ENCODE measurements at places on chromosomes 3 and 15. TPM values are rescaled to one million over a fixed set of nuclear protein-coding genes. Genes with fewer than 3 reads are reported as not detected.

- H3K4me1 ChIP-seq: no peaks in the 10 kb centered on the region
- DNase-seq: no peak
- H3K27ac ChIP-seq: no peak overlapping the region
- H3K36me3 ChIP-seq: no peaks in the 10 kb centered on the region
These were observed 250.1 kb upstream of the SATB1 start for GRCh38 chr3:18675197-18675596.

- H3K27me3 ChIP-seq: no peaks in the 10 kb centered on the region
- no peak overlapping the region for H3K4me3 ChIP-seq
- DNase-seq: no peak
- no peaks in the 10 kb centered on the region for H3K4me1 ChIP-seq
These were observed 178.5 kb downstream of the APBA2 start for GRCh38 chr15:29064290-29064689.

The MYL3 gene
- total RNA-seq: 0.38 TPM

- DNase-seq: no peak
- H3K4me1 ChIP-seq: no peaks in the 10 kb centered on the region
- H3K36me3 ChIP-seq: no peaks in the 10 kb centered on the region
These were observed 245.9 kb upstream of the IGF1R start for GRCh38 chr15:98402486-98402885.

The IGF1R gene
- 20.5 TPM for total RNA-seq

- no peaks in the 10 kb centered on the region for H3K4me1 ChIP-seq
- H3K27ac ChIP-seq: no peak overlapping the region
- no peak for DNase-seq
- H3K36me3 ChIP-seq: no peaks in the 10 kb centered on the region
- no peaks in the 10 kb centered on the region for H3K27me3 ChIP-seq
- H3K4me3 ChIP-seq: no peak overlapping the region
These were observed 184.5 kb downstream of the EFHB start for GRCh38 chr3:19749448-19750017.

DNA sequence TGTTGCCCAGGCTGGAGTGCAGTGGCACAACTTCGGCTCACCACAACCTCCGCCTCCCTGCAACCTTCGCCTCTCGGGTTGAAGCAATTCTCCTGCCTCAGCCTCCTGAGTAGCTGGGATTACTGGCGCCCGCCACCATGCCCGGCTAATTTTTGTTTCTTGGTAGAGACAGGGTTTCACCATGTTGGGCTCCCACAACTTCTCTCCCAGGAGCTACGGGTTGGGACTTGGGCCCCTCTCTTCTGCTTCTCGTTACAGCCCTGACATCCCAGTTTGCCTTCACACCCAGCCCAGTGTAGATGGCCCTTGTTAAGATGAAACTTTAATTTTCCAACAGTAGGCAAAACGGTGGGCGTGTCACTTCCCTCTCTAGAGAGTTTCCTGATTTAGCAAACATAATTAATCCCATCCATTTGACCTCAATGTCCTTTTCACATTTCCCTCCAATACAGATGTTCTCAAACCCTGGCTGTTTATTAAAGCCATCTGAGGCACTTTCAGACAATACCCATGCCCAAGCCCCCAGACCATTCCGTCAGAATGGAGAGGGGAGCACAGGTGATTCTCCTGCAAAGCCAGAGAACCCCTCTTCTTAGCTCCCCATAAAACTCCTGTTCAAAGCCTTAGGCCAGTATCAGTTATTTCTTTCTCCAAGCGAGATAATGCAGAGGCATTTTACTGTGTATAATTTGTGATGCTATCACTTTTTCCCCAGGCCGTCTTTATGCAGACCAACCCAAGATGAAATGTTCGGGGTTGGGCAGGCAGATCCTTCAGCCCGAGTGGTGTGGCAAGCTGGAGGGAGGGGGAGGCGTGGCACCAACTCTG is 245.7 kb downstream of the XXYLT1 start:
- no peak overlapping the region for H3K27ac ChIP-seq
- DNase-seq: no peak
- H3K4me1 ChIP-seq: peaks cover 19% of the 10 kb centered on the region
- no peaks in the 10 kb centered on the region for H3K36me3 ChIP-seq

GRCh38 chr3:139586420-139587017 is 47.0 kb upstream of the RBP1 start:
- H3K4me3 ChIP-seq: no peak overlapping the region
- DNase-seq: no peak
- H3K4me1 ChIP-seq: no peaks in the 10 kb centered on the region

DNA sequence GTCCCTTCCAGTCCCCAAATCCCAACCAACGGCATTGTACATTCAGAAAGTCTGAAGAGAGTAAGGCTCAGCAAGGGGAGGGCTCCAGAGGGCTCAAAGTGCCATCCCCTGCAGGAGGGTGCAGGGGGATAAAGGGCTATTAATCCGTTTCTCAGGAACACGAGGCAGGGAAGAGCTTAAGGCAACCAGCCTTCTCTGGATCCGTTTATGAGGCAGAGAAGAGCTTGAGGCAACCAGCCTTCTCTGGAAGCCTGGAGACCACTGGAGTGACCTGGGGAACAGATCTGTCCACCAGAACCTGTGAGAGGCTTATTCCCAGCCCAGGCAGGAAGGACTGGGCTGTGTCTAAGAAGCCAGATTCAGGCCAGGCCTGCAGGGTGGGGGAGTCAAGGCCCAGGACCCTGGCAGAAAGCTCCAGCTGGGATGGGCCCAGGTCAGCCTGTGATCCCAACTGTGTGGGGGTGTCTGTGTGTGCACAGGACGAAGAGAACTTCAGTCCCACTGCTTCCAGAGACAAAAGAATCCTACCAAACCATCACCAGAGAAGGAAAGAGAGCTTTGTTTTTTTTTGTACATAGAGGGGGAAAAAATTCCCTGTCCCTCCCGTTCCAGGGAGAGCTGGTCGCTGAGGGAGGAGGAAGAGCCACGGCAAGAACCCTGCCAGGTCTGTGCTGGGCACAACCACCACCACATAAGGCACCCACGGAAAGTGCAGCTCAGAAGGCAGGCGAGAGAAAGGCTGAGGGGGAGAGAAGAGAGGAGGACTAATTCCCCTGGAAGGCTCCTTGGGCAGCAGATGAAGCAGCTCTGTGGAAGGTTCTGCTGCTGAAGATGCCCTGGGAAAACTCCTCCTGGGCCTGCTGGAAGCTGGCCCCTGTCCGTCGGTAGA is 1.6 kb upstream of the ULK3 start:
- peaks cover 10% of the 10 kb centered on the region for H3K36me3 ChIP-seq
- no peaks in the 10 kb centered on the region for H3K27me3 ChIP-seq
- H3K4me3 ChIP-seq: no peak overlapping the region
- DNase-seq: no peak

Measured in esophagus squamous epithelium (tissue), 5 donors.